Stimulated activated CD4-positive, alpha-beta T cell treated with anti-CD3 and anti-CD28 coated beads, Interleukin-4, amount 100 ng/mL, for 24 hours (primary cell): ENCODE measurements at places on chromosomes 2 and 18.

DNA sequence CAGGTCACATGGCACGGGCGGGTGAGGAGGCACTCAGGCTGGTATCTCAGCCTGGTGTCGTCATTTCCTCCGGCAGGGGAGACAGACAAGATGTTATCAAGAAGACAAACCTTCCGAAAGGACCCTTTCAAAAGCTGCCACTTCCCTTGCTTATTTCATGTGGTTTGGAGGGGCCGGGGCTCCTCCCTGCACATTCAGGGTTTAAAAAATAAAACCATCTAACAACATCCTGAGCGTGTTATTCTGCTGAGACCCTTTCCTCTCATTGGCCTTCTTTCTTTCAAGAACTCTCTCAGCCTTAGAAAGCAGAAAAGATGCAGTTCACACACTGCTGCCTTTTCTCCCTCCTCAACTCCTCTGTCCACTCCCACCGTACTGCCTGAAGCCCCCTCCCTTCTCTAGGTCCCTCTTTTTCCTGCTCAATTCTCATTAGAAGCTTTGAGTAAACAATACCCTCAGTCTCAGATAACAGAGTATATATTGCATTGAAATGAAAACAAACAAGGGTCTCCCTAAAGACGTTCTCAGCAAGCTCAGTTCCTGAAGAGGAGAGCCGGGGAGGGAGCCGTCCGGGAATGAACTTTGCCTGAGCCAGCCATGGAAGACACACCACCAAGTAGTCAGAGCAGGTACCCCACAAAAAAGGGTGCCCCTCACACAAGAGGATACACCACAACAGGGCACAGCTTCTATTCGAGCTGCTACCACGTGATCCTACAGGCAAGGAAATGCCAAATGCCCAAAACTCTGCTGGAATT, 9.7 kb downstream of the SMAD7 start:
- DNase-seq: peak; percentile 74

GRCh38 chr2:224723586-224724217, 7.5 kb upstream of the CCDC195 start:
- no peak for DNase-seq

DNA sequence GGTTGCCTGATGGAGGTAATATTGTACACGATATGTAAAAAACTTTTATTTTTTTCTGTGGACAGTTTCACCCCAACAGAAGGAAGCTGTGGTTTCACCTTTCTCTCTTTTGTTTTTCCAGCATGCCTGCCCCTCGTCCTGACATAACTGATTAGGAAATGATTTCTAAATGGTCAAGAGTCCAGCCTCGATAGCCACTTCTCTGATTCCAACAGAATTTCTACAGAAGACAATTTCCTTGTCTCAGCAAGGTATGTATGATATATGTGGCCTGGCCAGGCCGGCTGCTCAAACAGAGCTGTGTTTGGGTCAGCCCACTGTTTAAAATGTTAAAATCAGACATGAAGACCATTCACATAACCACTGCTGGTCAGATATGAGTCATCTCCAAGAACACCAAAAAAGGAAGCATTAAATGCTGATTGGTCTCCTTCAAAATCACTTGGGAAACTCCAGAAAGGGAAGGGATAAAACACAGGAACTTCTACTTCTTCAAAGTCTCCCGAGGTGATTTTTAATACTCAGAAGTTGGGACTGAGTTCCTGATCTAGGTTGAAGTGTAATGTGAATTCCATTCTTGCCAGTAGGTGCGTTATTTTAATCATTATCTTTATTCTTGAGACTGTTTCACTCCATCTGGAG, 22.3 kb downstream of the ATP8B1 start:
- DNase-seq: no peak

- DNase-seq: no peak
Observed at GRCh38 chr18:52312346-52312745, 27.7 kb upstream of the DCC start.

DNA sequence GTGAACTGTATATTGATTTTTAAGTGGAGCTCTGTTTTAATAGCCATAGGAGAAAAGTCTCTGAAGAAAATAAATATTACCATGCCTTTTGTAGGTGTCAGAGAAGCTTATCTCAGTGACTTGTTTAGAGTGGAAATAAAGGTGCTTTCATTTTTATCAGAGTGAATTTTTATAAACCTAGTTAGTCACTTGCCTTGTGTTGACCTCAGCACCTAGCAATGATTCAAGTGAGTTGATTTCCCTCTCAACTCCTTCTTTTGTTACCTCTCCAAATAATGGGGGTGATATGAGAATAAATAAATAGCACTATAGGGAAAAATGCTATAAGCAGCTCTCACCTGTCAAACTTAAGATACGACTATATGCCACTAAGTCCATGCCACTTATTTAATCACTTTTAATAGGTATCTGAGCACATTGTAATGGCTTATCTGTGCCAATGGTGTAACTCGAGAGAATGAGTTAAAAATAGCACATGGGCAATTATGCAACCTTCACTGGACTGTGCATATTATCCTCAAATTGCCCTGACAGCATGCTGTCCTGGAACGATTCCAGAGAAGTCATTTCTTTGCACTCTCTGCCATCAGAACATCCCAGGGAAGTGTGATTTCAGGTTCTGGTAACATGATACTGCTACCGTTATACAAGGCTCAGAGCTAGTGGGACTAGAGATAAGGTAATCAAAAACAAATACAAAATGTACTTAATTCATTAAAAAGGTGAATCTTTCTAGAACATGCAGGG, 290.8 kb downstream of the CCDC85A start:
- no peak for DNase-seq
